ENCODE measurements at places on chromosomes 11 and 22.

DNA sequence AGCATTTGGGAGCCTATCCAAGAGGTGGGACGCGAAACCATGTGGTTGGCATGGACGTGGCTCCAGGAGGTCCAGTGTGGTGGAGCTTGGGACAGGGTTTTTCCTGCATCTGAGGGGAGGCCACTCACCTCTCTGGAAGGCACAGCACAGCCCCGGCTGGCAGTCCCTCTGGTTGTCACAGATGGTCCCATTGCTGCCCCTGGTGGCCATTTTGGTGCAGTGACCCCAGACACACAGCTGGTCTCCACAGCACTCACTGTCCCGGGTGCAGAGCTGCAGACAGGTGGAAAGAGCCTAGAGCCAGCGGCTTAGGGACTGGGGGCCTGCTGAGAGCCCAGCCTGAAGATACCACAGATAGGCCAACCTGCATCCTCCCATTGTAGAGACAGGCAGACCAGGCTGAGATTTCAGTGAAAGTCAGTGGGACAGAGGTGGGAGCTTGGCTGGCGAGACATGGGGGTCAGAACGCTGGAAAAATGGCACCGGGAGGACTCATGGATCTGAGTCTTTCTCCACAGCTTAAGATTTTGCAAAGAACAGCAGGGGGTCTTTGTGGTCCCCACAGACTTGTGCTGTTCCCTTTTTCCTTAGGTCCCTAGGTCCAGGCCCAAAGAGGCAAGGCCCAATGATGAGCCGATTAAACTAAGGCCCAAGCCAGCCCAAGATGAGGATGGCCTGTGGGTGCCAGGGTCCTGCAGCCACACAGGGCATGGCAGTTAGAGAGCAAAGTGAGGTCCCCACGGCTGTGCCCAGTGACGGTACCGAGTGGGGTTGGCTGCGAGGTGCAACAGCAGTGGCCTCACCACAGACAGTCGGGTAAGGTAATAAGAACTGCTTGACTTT lies 41.4 kb downstream of the DKK3 start:
- DNase-seq: peak; percentile 54

GRCh38 chr11:115682888-115683287 lies 178.7 kb upstream of the CADM1 start:
- no peak for DNase-seq

GRCh38 chr22:42273855-42274451 lies 3.5 kb upstream of the TCF20 start:
- DNase-seq: no peak

DNA sequence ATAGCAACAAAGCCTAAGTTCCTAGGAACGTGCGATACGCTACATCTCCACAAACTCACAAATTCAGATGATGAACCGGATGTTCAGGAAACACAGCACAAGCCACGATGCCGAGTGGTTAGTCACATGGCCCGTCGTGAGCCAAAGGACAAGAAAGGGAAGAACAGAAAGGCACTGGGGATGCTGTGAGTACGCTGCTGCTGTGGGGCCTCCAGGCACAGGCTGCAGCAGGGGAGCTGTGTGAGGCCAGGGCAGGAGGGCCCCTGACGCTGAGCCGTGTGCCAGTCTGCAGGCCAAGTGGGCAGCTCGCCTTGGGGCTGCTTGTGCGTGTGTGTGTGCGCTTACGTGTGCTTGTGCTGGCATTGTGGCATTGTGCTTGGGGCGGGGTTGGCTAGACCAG lies 89.4 kb downstream of the CTTN start:
- DNase-seq: no peak

GRCh38 chr11:35313066-35313759 lies 106.1 kb downstream of the SLC1A2 start:
- no peak for DNase-seq

GRCh38 chr22:49602481-49602880 lies 225.2 kb downstream of the BRD1 start:
- DNase-seq: no peak

DNA sequence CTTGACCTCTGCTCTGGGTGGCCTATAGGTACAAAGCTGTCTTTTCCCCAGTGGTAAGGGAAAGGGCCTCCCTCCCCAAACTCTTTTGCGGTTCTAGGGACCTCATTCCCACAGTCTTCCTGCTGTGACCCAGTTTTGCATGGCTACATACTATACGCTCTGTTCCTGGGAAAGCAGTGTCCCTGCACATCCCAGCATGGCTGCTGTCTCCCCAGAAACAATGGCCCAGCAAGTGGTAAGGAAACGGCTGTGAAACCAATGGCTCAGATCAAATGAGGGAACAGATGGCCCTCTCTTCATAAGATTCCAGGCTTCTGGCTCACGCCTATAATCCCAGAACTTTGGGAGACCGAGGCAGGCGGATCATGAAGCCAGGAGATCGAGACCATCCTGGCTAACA lies 41.1 kb downstream of the RPL27A start:
- no peak for DNase-seq

- no peak for DNase-seq
Observed at GRCh38 chr22:17047656-17048055, 37.1 kb upstream of the IL17RA start.

DNA sequence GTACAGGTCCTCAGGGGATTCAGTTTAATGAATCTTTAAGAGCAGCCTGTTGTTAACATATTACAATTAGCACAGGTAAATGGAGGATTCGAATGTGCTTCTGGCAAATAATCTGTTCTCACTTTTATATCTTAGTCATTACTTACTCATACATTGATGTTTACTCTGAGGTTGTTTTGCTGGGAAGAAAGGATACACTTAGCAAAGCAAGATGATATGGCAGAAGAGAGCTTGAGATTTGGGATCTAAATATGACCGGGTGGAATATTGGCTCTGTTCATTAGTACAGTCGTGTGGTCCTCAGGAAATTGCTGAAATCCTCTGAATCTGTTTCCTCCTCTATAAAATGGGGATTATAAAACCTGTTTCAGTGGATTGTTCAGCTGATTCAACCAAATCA lies 59.7 kb downstream of the SPON1 start:
- DNase-seq: no peak

DNA sequence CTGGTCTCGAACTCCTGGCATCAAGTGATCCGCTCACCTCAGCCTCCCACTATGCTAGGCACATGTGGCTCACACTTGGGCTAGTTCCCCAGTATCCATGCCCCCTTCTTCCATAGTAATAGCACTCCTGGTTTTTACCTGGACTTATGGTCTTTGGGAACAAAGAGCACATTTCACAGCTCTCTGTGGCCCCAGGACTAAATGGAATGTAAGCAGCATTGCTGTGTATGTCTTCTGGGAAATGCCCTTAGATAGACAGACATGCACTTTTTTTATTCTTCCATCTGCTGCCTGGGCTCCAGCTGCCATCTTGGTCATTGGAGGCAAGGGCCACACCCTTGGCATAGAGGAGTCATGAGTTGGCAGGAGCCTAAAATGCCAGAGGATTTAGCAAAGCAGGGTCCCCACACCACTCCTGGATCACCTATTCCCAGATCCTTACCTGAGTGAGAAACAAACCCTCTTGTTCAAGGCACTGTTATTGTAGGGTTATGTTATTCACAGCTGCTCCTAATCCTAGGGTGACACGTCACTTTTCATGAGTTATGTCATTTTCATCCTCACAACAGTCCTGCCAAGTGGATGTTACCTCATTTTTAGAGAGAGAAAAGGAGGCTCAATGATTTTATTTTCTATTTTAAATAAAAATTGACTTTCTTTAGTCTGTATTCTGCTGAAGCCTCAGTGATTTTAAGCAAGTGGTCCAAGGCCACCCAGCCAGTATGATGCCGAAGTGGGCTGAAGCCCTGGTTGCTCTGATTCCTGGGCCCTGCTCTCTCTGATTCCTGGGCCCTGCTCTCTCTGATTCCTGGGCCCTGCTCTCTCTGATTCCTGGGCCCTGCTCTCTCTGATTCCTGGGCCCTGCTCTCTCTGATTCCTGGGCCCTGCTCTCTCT lies 15.7 kb upstream of the GDPD5 start:
- DNase-seq: no peak

DNA sequence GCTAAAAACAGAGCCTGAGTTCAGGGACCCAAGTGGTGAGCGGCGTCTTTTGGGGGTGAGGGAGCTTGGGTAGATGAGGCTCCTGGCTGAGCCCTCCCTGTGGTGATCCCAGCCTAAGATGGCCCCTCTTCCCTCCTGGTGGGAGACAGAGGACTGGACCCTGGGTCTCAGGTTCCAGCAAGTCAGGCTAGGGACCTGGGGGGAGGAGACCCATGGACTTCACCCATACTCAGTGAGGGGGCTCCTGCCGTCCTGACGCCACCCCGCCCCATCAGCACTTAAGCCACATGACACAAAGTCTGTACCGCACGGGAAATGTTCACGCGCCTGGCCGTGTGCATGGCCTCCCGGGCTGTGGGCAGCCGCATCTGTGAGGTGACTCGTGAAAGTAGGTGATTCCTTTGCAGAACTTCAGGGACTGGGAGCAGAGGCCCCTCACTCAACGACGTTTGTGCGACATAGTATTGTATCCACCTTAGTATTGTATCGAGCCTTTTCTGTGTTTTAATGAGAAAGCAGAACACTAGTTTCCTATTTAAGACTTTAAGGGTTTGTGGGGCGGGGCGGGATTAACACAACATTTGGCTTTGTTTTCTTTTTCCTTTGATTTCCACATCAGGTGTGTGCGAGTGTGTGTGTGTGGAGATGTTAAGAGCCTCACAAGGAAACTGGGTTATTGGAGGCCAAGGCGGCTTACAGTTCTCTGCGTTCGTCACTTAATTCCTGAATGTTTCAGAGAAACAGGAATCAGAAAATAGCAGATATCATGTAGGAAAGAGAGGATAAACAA lies 18.4 kb upstream of the TMEM191C start:
- DNase-seq: no peak

DNA sequence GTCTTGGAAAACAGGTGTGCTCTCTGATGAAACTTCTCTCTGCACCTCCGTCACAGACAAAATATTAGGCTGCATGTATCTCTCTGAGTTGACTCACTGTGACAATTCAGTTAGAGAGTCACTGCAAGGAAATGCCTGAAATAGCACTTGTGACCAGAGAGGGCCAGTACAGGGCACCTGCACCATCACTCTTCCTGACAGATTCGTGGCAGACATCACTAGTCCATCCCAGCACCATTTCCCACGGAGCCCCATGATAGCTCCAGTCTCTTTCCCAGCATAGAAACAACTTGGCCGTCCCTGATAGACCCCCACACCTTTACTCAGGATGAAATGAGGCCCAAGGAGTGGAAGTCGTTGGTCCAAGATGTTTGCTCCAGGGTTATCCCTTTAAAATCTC lies 73.3 kb upstream of the ISX start:
- DNase-seq: no peak

DNA sequence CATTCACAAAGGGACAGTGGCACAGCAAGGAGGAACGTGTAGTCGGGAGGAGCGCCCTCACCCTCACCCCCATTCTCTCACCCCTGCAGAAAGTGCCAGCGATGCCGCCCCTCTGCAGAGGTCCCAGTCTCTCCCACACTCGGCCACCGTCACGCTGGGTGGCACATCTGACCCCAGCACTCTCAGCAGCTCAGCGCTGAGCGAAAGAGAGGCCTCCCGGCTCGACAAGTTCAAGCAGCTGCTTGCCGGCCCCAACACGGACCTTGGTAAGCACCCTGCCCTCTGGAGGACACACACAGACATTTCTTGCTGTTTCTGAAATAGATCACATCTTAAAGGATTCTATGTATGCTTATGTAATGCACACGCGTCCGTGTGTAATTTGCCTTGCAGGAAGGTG lies 34.9 kb downstream of the TBC1D22A start:
- peak; percentile 66 for DNase-seq

DNA sequence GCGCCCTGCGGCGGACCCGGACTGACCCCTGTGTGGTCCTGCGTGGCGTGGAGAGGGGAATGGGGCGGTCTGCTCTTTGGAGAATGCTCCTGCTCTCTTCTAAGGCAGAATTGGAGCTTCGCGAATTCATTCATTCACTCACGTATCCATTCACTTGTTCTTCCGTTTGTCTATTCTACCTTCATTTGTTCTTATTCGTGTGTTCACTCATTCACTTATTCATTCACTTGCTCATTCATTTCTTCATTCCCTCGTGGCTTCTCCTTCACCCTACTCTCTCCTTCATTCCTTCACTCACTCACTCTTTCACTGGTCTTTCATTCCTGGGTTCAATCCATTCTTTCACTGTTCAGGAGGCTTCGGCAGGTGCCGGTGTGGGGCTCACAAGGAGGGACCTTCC lies 69.6 kb downstream of the WNT7B start:
- no peak for DNase-seq

GRCh38 chr11:119367661-119368120 lies 13.8 kb downstream of the USP2 start:
- DNase-seq: no peak

DNA sequence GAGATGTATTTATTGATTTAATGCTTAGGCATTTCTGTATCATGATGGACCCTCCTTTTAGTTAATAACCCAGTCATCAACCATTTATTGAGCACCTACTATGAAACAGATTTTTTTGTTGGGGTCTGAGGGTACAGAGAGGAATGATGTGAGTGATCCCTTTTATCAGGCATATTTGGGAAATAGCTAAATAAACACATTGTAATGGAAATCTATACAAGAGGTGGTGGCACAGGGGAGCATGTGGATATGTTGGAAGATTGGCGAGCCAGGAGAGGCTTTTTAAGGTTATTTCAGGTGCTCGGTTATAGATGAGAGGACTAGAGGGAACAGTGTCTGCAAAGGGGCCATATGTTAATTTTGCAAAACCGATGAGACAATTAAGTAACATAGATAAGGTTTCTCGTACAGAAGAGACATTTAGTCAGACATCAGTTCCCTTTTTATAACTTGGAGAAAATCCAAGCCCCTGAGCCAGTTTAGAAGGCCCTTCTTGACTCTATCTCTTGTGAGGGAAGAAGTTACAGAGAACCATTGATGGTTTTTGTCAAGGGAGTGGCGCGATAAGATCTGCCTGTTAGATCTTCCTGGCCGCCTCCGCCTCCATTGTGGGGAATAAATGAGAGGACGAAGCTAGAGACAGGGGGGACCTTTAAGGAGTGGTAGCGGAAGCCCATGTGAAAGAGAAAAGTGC lies 2.0 kb downstream of the ATXN10 start:
- no peak for DNase-seq

DNA sequence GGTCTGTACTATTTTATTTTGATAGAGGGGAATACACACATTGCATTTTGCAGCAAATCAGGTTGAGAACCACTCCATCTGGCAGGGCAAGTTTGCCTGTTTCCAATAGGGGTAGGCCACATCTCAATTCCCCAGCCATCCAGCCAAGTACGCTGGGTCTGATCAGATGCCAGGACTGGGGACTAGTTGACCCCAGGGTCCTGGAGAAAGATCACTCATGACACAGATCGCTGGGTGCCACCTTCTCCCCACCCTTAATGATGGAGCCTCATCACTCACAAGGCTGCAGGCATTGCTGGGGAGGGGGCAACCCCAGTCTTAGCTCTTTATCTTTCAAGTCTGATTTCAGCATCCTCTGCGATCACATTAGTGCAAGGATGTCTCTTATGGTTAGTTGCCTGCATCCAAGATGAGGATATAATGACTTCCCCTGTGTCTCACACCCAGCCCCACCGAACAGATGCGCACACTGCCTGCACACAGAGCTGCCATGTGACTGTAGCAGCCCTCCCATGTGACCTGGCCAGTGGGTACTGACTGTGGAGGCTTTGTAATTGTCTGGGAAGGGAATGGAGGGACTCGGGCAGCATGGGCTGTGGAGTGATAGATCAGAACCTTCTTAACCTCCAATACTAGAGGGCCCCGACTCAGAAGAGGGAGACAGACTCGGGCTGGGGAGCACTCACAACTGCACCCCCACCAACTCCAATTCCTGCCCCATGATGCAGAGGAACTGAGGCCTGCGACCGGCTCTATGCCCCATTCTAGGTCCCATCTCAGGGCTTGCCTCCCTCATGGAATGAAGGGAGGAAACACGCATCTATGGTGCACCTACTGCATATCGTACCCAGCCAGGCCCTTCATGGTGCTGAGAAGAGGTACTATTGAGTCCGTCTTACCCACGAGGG lies 155.8 kb downstream of the DSCAML1 start:
- no peak for DNase-seq
